ENCODE measurements at places on chromosomes 11 and 22. TPM values are rescaled to one million over a fixed set of nuclear protein-coding genes. Genes with fewer than 3 reads are reported as not detected.
A peak's percentile ranks its signal among the peaks of the same experiment; 100 is the strongest.

- H3K36me3 ChIP-seq = no peaks in the 10 kb centered on the region
- no peak for DNase-seq
- no peaks in the 10 kb centered on the region for H3K4me1 ChIP-seq
- H3K27ac ChIP-seq = no peak overlapping the region
- H3K27me3 ChIP-seq = no peaks in the 10 kb centered on the region
Observed at GRCh38 chr11:87005569-87005921, 32.2 kb upstream of the TMEM135 start.

GRCh38 chr11:72781313-72782080 lies 12.3 kb downstream of the STARD10 start:
- H3K27ac ChIP-seq = peak overlapping the region; percentile 65
- peak overlapping the region; percentile 89 for H3K4me3 ChIP-seq
- H3K4me1 ChIP-seq = peaks cover 55% of the 10 kb centered on the region
- no peaks in the 10 kb centered on the region for H3K36me3 ChIP-seq
- no peaks in the 10 kb centered on the region for H3K27me3 ChIP-seq

DNA sequence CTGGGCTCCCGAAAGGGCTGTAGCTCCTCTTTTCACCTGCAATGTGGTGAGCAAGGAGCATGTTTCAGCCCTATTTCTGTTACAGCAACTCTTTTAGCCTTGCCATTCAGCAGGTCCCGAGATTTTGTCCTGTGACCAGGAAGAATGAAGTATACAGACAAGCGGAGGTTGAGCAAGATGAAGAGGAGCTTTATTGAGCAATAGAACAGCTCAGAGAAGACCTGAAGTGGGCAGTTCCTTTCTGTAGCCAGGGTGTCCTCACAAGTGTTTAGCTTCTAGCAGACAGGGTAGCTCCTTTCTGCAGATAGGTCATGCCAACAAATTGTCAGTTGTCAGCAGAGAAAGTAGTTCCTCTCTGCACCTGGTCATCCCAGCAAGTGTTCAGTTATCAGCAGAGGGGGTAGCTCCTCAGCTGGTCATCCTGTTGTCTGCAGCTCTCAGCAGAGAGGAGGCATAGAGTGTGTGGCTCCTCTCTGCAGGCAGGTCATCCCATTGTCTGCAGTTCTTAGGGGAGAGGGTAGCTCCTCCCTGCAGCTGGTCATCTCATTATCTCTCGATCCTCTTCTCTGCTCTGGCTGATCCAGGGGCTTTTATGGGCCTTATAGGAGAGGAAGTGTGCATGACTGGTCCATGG lies 5.4 kb upstream of the OR56A4 start:
- DNase-seq = no peak
- no peaks in the 10 kb centered on the region for H3K27me3 ChIP-seq
- H3K4me3 ChIP-seq = no peak overlapping the region

DNA sequence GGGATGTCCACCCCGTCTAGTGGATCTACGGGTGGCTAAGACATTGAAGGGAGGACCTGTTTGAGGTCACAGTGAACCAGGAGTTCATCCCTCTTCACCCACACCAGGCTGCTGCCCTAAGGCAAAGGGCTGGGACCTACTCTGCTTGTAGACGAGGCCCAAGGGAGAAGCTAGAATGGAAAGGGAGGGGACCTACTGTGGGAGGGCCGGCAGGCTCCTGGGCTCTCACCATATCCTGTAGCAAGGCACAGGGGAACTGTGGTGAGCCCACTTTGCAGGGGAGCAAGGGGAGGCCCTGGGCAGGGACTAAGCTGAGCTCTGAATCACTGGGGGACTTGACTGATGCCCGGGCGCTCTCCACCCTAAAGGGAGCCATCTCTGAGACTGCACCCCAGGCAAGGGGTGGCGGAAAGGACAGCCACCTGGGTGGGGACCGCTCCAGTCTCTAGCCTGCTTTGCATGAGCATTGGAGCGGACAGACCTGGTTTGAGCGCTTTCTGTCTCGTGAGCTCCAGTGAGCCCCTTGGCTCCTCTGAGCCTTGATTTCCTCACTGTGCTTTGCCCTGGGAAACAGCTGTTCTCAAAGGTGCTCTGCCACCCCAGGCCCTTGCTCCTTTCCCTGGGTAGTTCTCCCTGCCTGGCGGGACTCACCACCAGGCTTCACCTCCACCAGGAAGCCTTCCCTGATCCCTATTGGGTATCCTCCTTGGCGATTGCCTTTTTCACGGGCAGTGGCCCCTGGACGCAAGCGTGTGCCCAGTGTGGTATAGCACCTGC lies 24.2 kb downstream of the PARVG start:
- H3K36me3 ChIP-seq = no peaks in the 10 kb centered on the region
- H3K27ac ChIP-seq = no peak overlapping the region
- H3K4me1 ChIP-seq = no peaks in the 10 kb centered on the region
- no peaks in the 10 kb centered on the region for H3K27me3 ChIP-seq
- no peak overlapping the region for H3K4me3 ChIP-seq

- H3K27ac ChIP-seq = no peak overlapping the region
- peaks cover 6% of the 10 kb centered on the region for H3K36me3 ChIP-seq
- no peak overlapping the region for H3K4me3 ChIP-seq
Observed at GRCh38 chr11:36605221-36606216, 7.5 kb upstream of the RAG2 start.

GRCh38 chr11:104352036-104352435 lies 188.1 kb upstream of the PDGFD start:
- H3K4me1 ChIP-seq = no peaks in the 10 kb centered on the region
- no peak overlapping the region for H3K27ac ChIP-seq
- no peaks in the 10 kb centered on the region for H3K27me3 ChIP-seq
- no peak for DNase-seq

KCTD14 gene
- total RNA-seq = 0.83 TPM

APLNR gene
- 5.6 TPM for total RNA-seq

OR52N4 gene
- not detected for total RNA-seq
